Esophagus squamous epithelium (tissue), 5 donors: ENCODE measurements at places on chromosomes 5 and 9. TPM values are rescaled to one million over a fixed set of nuclear protein-coding genes. Genes with fewer than 3 reads are reported as not detected.

The OR2V1 gene
- not detected for total RNA-seq

The EIF4E1B gene
- not detected for total RNA-seq

The DDX46 gene
- 39.9 TPM for total RNA-seq

The PAPPA gene
- total RNA-seq, result 13.7 TPM

DNA sequence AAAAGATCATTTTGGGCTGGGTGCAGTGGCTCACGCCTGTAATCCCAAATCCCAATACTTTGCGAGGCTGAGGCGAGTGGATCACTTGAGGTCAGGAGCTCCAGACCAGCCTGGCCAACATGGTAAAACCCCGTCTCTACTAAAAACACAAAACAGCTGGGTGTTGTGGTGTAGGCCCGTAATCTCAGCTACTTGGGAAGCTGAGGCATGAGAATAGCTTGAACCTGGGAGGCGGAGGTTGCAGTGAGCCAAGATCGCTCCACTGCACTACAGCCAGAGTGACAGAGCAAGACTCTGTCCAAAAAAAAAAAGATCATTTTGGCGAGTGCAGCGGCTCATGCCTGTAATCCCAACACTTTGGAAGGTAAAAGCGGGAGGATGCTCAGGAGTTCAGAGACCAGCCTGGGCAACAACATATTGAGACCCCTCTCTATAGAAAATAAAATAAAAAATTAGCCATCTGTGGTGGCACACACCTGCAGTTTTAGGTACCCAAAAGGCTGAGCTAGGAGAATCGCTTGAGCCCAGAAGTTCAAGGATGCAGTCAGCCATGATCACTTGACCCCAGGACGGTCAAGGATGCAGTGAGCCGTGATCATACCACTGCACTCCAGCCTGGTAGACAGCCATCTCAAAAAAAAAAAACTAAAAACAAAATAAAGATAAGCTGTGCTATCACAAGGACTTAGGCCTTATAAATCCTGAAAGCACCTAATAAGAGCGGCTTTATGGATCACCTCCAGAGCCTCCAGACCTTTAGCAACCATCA is 16.2 kb downstream of the PPP2CA start:
- no peak overlapping the region for H3K27ac ChIP-seq
- H3K36me3 ChIP-seq, result peaks cover 2% of the 10 kb centered on the region
- H3K27me3 ChIP-seq, result no peaks in the 10 kb centered on the region
- no peak for DNase-seq
- H3K4me1 ChIP-seq, result no peaks in the 10 kb centered on the region
- H3K4me3 ChIP-seq, result no peak overlapping the region

- H3K36me3 ChIP-seq, result no peaks in the 10 kb centered on the region
- H3K4me3 ChIP-seq, result no peak overlapping the region
- no peaks in the 10 kb centered on the region for H3K27me3 ChIP-seq
- H3K4me1 ChIP-seq, result no peaks in the 10 kb centered on the region
Measured at GRCh38 chr5:121296356-121296755, 555.3 kb upstream of the FTMT start.
